Progenitor cell of endocrine pancreas (in vitro differentiated cells): ENCODE measurements at places on chromosomes 1 and 21. TPM values are rescaled to one million over a fixed set of nuclear protein-coding genes. Genes with fewer than 3 reads are reported as not detected.

DNA sequence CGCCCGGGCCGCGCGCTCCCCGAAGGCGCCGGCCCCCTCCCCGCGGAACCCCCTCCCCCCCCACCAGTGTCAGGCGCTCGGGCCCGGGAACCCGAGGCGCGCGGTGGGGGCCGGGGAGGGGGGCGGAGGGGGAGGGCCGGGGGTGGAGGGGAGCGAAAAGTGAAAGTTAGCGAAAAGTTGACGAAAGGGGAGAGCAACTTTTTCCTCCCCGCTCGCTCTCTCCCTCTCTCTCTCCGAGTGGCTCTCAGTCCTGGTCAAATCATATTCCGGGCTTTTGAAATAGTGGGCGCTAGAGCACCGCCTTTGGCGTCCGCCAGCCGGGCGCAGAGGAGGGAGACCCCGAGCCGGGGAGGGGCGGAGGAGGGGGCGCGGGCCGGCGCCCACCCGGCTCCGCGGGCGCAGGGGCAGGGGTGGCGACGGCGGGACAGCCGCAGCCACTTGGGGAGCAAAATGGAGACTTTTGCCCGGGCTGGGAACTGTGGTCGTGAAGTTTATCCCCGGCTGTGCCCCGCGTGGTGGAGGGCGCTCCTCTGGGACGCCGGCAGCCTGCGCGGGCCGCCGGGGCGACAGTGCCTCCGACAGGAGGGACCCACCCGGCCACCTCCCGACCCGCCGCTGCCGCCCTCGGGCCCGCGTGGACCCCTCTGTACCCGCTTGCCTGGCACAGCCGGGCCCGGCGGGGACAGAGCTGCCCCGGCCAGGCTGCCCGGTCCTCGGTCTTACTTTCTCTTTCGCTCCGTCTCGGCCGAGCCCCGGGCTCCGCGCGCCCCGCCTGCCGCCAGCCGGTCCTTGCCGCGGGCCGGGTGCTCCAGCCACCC, 697 bp downstream of the PRDM16 start:
- peak; percentile 56 for DNase-seq

CSF3R gene
- 4.2 and 5.5 TPM in 2 replicates for total RNA-seq

DNA sequence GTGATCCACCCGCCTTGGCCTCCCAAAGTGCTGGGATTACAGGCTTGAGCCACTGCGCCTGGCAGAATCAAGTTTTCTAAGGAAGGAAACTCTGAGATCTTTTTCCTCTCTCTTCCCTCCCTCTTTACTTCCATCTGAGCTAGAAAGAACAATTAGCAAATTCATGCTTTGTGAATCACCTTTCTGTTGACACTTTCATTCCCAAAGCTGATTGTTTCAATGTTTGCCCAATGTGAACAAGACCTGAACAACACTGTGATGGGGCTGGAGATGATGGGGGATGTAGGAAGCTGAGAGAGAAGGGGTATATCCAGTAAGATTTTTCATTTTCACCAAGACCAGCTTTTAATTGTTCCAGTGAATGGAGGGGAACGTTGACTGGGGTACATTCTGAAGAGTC, 5.7 kb upstream of the TENT5B start:
- DNase-seq: no peak

INTS3 gene
- 145 and 152 TPM in 2 replicates for total RNA-seq

HAO2 gene
- not detected in 2 replicates for total RNA-seq

DNA sequence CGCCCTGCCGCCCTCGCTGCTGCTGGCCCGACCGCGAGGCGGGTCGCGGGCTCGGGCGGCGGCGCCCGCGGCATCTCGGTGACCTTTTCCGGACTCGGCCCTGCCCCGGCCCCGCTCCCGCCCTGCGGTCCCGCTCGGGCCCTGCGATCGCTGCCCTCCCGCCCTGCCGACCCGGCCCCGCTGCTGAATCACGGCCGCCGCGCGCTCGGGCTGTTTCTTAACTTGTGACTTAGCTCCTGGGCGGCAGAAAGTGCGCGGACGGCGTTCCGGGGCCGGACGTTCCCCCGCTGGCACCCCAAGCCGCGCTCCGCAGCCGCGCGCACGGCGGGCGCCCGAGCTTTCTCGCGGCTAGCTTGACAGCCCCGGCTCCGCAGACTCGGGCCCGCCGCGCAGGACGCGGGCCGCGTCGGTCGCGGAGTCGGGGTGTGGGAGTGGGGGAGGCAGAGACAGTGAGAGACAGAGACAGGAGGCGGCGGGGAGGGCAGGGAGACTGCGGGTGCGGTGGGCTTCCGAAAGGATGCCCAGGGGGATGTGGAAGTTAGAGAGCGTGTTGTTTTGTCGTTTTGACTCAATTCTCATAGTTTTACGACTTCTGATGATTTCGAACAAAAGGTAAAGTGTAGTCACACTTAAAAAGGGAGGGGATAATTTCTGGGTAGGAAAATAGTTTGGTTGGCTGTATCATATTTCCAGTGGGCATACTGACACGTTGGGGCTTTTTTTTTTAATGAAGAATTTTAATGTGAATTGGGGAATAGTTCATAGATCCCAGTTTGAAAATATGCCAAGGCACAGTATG, 49.8 kb downstream of the PRDM2 start:
- DNase-seq: peak; percentile 53

DNA sequence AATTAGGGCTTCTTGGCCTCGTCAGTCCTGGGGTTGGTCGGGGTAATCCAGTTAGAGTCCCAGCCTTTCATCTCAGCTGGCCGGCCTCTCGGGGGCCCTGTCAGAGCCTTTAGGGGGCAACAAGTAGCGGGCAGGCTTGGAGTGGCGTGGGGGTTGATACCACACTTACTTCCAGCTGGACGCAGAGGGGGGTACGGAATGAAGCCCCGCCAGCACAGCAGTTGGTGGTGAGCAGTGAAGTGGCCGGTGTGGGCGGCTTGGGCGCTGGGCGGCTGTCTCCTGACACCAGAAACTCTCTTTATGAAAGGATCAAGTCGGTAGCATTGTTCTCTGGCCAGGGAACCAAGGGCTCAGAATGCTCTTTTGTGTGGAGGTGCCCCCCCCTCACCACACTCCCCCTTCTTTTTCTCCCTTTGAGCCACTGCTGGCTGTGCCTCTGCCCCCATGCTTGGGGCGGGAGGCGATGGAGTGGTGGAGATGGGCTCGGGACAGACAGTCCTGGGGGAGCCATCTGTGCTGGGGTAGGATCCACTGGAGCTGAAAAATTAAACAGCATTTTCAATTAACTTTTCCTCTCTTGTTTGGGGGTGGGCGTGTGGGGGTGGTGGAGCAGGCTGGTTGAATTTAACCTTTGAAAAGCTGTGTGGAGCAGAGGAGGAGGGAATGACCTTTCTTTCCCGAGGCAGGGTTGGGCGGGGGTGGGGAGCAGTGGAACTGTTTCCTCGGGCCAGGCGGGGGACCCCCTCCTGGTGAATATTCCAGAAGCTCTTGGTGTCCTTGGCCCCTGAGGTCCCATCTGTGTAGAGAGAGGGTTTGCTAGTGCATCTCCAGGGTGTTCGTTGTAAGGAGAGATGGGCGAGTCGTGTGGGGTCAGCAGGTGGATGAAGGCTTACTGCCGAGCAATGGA, 102.7 kb downstream of the RNF220 start:
- no peak for DNase-seq

GRCh38 chr1:101030881-101031280, 5.3 kb upstream of the DPH5 start:
- DNase-seq: no peak

MAEL gene
- total RNA-seq: 0.13 TPM in 1 of 2 replicates, not detected in the other

DNA sequence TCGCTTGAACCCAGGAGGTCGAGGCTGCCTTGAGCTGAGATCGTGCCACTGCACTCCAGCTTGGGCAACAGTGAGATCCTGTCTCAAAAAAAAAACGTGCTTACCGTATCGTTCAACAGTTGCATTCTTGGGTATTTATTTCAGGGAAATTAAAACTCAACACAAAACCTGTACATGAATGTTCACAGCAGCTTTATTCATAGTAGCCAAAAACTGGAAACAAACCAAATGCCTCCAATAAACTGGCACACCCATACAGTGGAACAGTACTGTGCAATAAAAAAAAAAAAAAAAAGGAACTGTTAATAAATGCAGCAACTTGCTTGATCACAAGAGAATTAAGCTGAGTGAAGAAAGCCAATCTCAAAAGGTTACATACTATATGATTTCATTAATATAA, 6.7 kb downstream of the KHDRBS1 start:
- DNase-seq: no peak

SH2D5 gene
- 0.53 and 1.2 TPM in 2 replicates for total RNA-seq

CFAP74 gene
- 0.36 and 0.93 TPM in 2 replicates for total RNA-seq

DNA sequence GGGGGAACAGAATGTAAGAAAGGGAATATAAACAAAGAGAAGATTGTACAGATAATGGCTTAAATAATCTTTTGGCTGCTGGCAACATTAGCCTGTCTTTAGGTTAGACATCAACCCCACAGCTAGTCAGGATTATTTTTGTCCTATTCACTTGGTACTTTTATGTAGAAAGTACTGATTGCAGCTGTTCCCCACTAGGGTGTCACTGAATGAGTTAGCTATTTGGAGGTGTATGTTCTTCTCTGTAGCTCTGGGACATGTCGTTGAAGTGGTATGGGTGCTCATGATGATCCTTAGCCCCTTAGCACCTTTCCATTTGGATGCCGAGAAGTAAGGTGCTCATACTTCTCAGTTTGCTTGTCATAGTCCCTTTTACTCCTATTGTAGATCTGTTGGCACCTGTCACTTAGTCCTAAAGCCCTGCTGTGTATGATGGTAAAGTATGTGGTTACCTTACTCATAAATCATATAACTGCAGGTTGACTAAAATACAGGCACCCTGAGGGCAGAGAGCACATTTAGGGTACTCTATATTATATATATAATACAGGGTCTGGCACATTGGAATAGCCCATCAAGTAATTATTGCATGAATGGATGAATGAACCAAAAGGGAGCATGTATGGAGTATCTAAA, 64.6 kb downstream of the USP25 start:
- no peak for DNase-seq

ERRFI1 gene
- 138 and 139 TPM in 2 replicates for total RNA-seq

- DNase-seq: no peak
Observed at GRCh38 chr1:116847688-116848531, 61.8 kb upstream of the PTGFRN start.

GPR61 gene
- total RNA-seq: 0.53 TPM in 1 of 2 replicates, not detected in the other
